ENCODE measurements at places on chromosomes 2 and 18.

GRCh38 chr2:240195316-240195861, 54.9 kb upstream of the OTOS start:
- no peak for DNase-seq

- DNase-seq, result no peak
These were observed 114.5 kb upstream of the TANK start for GRCh38 chr2:161045726-161046125.

DNA sequence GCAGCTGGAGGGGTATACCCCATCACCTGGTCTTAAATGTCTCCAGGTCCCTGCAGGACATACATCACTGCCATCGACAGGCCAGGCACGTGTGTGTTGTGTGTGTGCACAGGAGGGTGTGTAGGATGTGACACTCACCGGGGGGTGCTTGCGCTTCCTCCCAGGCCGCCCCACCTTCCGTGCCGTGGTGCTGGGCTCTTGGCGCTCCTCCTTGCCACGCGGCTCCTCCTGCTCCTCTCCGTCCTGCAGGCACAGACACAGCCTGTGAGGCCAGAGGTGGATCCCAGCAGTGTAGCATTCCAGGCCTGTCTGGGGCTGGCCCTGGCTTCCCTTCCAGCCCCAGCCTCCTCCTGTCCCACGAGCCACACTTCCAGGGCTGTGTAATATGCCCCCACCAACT, 41.7 kb downstream of the DNMT3A start:
- DNase-seq, result no peak

DNA sequence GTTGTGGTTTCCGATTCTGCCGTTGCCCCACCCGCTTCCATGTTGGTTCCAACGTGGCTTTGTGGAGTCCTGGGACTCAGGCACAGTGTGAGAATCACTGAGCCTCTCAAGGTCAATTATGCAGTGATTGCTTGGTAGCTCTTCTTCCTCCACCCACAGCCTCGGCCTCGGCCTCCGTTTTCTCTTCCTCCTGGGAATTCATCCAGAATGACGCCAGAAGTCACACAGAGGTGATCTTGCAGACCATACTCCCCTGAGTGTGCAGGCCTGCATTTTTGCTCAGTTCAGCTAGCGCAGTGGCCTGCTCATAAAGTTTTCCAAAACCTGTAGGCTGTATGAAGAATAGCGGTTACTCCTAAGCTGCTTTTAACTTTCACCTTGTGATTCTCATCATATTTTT, 273.3 kb downstream of the GBX2 start:
- DNase-seq, result no peak

DNA sequence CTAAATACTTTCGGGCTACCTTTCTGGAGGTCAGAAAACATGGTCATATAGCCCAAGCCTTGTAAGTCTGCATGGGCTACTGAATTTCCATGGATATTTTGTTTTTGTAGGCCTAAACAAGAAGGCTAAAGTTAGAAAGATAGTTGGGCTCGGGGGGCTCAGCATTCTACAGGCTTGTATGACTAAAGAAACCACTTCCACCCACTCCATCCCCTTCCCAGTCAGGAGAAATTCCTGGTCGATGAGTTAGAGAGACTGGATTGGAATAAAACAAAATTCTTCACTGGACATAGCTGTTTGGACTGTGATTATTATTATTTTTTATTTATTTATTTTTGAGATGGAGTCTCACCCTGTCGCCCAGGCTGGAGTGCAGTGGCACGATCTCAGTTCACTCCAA, 539.4 kb upstream of the TNP1 start:
- DNase-seq, result peak; percentile 48

DNA sequence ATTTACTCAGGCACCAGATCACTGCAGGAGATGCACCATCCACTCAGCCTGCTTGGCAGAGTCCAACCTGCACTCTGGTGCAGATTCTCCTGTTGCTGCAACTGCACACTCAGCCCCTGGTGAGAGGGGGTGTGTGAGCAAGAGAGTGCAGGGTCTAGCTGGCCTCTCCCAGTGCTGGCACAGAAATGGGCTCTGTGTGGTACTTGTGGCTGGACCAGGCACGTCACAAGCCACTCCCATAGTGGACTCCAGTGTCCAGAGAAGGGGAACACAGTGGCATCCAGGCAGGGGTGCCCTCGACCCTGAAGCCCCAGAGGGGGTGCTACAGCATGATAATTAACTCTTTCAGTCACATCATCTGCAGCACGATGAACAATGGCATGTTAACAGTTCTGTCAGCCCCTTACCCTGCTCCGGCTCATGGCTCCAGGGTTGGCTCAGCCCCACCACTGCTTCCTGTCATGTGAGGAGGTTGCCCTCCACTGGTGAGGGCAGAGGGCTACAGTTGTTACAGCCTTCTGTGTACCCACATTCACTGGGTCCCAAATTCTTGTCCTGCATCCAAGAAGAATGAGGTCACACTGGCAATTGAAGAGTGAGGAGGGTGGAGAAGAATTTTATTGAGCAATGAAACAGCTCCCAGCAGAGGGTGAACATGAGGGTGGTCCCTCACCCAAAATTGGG, 135.7 kb downstream of the EVA1A start:
- peak; percentile 57 for DNase-seq

DNA sequence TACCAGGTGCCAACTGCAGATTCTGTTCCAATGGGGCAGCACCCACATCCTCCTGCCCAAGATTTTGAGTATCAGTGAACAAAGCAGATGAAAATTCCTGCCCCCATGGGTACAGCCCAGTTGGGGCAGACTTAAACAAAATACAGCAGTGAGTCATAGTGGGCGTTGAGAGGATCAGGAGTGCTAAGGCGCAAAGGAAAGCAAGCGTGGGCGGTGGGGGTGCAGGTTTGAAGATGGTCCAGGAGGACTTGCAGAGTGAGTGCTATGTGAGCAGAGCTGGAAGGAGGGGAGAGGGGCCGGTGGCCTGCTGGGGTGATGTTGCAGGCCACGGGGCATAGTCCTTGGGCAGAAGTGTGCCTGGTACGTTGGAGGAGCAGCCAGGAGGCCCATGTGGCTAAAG, 24.7 kb downstream of the STEAP3 start:
- peak; percentile 40 for DNase-seq

- no peak for DNase-seq
These were observed 369.8 kb upstream of the CDH7 start for GRCh38 chr18:65380986-65381385.

- DNase-seq, result peak; percentile 40
These were observed 7.5 kb upstream of the KDSR start for GRCh38 chr18:63374540-63374939.

- DNase-seq, result peak; percentile 58
These were observed 47.5 kb upstream of the ASB1 start for GRCh38 chr2:238379096-238379810.

GRCh38 chr2:135821190-135821589, 15.8 kb downstream of the LCT start:
- no peak for DNase-seq

- DNase-seq, result no peak
These were observed 26.7 kb downstream of the CIB4 start for GRCh38 chr2:26614216-26615138.

DNA sequence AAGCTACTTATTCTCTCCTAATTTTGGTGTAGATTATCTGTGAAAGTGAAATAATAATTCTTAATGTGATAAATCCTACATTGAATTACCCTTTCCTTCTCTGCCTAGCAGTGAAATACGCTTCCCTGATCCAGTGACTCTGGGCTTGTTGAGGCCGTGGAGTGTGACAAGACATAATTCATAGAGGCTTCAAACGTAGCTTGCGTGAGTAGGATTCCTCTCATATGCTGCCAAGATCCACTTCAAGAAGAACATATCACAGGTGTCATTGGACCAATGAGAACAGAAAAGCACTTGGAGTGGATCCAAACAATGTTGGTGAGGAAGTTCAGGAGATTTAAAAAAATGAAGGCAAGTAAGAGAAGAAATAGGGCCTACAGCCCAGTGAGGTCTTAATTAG, 221.3 kb upstream of the TMEFF2 start:
- DNase-seq, result no peak

GRCh38 chr2:237774811-237775553, 23.6 kb upstream of the RBM44 start:
- peak; percentile 49 for DNase-seq

GRCh38 chr2:177733322-177733855, 339.2 kb downstream of the PDE11A start:
- DNase-seq, result no peak

GRCh38 chr2:6915399-6915798, 1.8 kb upstream of the RNF144A start:
- no peak for DNase-seq

- DNase-seq, result peak; percentile 22
These were observed 86.9 kb upstream of the RBBP8 start for GRCh38 chr18:22846088-22846683.

DNA sequence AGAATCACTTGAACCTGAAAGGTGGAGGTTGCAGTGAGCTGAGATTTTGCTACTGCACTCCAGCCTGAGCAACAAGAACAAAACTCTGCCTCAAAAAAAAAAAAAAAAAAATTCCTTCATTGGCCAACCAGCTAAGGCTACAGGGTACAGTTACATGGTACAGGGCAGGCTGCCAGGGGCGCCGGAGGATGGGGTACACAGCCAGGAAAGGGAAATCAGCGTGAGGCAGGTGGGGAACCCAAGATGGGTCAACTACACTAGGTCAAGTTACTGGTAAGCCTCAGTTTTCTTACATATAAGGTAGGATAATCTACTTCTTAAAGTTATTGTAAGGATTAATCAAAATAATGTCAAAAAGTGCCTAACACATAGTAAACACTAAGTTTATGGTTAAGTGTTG, 142.6 kb upstream of the MSH6 start:
- no peak for DNase-seq

- DNase-seq, result no peak
These were observed 12.8 kb upstream of the SFTPB start for GRCh38 chr2:85680707-85681371.

GRCh38 chr2:54456612-54457322, 640 bp downstream of the SPTBN1 start:
- peak; percentile 29 for DNase-seq

DNA sequence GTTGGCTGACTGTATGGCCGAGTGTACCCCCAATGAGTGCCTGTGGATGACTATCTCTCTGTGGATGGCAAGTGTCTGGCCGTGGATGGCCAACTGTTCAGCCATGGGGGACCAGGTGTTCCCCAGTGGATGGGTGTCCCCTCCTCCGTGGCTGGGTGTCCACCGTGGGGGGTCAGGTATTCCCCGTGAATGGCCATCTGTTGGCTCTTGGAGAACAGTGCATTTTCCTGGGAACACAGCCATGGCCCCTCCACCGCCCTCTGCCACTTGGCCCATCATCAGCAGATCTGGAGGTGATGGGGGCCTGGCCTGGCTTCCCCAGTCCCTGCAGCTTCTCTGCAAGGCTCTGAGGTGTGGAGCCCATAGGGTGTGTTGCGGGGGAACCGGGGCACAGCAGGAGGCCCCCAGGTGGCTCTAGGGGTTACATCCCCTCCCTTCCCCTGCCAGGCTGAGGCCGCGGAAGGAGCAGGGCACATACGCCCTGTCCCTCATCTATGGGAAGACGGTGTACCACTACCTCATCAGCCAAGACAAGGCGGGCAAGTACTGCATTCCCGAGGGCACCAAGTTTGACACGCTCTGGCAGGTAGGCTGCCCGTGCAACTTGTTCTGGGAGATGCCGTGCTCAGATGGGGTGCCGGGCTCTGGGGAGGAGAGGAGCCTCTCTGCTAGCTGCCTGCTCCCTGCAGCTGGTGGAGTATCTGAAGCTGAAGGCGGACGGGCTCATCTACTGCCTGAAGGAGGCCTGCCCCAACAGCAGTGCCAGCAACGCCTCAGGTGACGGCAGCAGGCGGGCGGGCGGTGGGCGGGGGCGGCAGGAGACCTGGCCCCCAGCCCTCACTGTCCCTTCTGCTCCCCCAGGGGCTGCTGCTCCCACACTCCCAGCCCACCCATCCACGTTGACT, 19.3 kb downstream of the ZAP70 start:
- no peak for DNase-seq

DNA sequence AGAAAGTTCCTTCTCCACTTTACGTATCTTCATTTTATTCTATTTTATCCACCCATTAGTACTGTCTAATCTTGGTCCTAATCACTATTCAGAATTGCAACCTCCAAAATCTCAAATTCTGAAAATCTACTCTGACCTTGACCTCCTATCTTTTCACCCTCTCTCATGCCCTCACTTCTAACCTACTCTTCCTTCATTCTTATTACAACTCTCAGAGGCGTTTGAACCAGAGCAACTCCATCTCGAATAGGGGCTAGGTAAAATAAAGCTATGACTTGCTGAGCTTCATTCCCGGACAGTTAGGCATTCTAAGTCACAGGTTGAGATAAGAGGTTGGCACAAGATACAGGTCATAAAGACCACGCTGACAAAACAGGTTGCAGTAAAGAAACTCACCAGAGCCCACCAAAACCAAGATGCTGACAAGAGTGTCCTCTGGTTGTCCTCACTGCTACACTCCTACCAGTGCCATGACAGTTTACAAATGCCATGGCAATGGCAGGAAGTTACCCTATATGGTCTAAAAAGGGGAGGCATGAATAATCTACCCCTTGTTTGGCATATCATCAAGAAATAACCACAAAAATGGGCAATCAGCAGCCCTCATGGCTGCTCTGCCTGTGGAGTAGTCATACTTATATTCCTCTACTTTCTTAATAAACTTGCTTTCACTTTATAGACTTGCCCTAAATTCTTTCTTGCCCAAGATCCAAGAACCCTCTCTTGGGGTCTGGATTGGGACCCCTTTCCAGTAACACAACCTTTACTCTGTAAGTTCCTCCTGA, 11.4 kb downstream of the CCDC88A start:
- peak; percentile 73 for DNase-seq

DNA sequence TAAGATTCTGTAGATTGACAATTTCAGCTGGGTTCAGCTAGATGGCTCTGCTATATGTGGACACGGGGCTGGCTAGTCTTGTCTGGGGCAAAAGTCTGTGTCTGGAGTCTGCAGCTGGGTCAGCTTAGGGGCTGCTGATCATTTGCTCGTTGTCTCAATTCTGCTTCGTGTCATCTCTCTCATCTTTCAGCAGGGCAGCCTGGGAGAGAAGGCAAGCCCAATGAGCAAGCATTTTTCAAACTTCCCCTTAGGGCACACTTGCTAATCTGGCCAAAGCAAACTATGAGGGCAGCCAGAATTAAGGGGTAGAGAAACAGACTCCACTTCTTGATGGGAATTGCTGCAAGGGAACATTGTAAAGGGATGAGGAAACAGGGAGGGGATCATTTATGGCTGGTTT, 462.6 kb downstream of the SLC4A3 start:
- no peak for DNase-seq

DNA sequence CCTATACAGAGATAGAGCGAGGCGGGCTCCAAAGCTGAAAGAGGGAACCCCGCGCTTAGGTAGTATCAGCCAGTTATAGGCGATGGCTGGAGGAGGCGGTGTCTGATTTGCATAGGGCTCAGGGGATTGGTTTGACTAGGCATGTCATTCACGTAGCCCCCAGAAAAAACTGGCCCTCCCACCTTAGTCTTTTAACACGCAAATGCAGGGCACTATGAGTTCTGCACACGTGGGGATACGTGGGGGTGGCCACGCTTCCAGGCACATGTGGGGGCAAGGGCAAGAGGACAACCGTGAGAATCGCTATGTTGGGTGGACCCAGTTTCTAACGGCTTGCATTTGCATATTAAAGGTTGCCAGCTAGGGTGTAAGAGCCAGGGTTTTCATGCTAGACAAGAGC, 56.7 kb upstream of the MSTN start:
- no peak for DNase-seq

All from AG10803 (cell line).